ENCODE measurements at places on chromosomes 12 and 14. TPM values are rescaled to one million over a fixed set of nuclear protein-coding genes. Genes with fewer than 3 reads are reported as not detected.

The OASL gene
- 10.5 TPM for polyA plus RNA-seq

The C1R gene
- polyA plus RNA-seq, result 416 TPM

The GLS2 gene
- polyA plus RNA-seq, result 1.1 TPM

The ADCY6 gene
- polyA plus RNA-seq, result 14.4 TPM

DNA sequence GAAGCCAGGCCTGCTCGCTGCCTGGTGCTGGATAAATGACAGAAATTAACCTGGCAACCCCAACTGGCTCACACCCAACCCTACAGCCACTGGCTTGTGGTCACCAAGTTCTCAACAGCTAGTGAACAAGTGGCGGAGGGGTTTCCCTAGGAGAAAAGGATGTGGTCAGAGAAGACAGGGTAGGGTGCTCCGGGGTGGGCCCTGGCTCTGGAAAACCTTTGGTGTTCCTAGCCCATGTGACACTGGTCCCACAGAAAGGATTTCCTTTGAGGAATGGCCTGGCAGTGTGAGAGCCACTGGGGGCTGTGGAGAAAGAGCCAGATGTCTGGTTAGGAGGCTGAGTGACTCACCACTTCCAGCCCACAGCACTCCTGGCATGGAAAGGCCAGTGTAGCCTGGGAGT lies 8.7 kb downstream of the SYNE3 start:
- H3K27ac ChIP-seq, result peak overlapping the region; percentile 37
- no peak overlapping the region for H3K4me3 ChIP-seq
- DNase-seq, result no peak
- H3K27me3 ChIP-seq, result no peaks in the 10 kb centered on the region

The NANOG gene
- not detected for polyA plus RNA-seq

The SMIM41 gene
- polyA plus RNA-seq, result 7.6 TPM

GRCh38 chr12:114396153-114396868 lies 9.6 kb downstream of the TBX5 start:
- no peak overlapping the region for H3K4me3 ChIP-seq
- peaks cover 78% of the 10 kb centered on the region for H3K27me3 ChIP-seq
- no peaks in the 10 kb centered on the region for H3K4me1 ChIP-seq
- H3K27ac ChIP-seq, result peak overlapping the region; percentile 78

DNA sequence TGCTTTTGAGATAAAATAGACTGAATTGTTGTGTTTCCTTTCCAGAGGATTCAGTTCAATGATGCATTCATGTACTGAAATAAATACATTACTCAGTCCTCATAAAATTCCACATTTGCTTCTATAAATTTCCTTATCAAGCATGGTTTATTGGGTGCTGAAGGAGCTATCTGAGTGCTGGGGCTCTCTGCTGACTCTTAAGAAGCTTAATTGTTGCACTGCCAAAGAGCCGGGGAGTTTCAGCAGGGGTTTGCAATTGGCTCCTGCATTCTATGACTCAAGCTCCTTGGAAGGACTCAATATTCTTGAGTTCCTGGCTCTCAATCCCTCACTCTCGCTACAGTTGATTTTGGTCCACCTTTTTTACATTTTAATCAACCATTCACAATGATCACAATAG lies 69.8 kb upstream of the PYGL start:
- H3K4me3 ChIP-seq, result no peak overlapping the region
- DNase-seq, result peak; percentile 77
- no peaks in the 10 kb centered on the region for H3K36me3 ChIP-seq
- no peaks in the 10 kb centered on the region for H3K27me3 ChIP-seq

DNA sequence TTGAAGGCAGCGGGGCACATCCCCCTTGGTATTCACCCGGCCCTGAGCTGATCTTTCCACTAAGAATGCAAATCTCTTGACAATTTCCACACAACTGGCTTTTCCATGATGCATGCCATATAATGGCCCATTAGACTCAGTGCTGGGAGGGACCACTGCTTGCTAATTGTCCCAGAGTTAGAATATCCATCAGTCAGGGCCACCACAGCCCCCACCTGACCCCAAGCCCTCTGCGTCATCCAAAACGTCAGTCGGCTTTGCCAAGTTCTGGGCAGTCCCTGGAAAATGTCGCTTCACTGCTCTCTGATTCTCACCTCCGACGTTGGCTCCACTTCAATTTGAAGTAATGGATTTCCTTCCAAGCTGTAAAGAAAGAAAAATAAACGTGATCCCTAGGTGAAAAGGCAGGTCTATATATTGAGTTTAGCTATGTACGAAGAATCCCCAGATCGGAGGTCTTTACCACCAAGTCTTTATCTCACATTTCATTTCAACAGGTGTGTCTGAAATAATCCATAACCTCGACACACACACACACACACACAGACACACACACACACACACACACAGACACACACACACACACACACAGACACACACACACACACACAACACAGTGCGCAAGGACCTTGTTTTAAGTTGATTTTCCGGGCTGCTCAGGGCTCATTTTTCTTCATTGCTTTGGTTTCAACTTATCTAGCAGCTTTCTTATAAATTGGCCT lies 165.5 kb upstream of the NOS1 start:
- H3K4me1 ChIP-seq, result no peaks in the 10 kb centered on the region
- no peak for DNase-seq
- no peaks in the 10 kb centered on the region for H3K36me3 ChIP-seq

The MUCL1 gene
- polyA plus RNA-seq, result 2.4 TPM

DNA sequence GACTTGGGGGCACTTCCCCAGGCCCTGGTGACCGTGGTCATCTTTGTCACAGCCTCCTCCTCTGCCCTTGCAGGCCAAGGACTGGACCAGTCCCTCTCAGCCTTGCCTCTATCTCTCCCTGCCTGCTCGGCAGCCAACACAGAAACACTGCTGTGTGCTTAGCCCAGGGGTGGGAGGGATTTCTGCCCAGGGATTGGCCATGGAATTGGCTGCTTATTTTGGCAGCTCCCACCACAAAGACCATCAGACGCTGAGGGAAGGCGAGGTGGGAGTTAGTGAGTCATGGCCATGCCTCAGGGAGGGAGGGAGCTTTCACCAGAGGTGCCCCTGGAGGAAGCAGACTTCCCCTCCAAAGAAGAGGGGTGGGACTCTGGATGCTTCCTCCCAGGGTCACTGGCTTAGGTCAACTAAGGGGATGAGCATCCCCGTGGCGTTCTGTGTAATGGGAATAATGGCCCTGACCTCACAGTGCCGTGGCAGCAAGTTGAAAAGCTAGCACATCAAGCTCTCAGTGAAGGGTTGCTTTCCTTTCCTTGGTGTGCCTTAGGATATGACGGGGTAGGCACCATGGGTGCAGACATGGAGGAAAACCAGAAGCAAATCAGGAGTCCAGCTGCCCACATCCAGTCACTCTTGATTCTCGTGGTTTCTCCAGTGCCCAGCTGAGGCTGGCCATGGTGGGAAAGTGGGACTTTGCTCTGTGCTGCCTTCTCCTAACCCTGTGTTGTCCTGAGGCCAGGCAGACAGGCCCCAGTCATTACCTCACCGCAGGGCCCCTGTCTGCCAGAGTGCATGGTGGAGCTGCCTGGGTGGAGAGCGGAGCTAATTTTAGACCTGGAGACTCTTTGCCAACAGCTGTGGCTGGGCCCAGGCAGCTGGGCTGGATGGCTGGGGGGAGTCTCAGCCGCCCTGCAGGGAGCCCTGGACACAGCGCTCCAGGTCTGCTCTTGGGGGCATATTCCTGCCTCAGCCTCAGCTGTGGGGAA lies 21.4 kb downstream of the B4GALNT3 start:
- no peak overlapping the region for H3K4me3 ChIP-seq
- no peaks in the 10 kb centered on the region for H3K36me3 ChIP-seq
- no peaks in the 10 kb centered on the region for H3K4me1 ChIP-seq
- no peak for DNase-seq
- no peaks in the 10 kb centered on the region for H3K27me3 ChIP-seq
- H3K27ac ChIP-seq, result peak overlapping the region; percentile 81

DNA sequence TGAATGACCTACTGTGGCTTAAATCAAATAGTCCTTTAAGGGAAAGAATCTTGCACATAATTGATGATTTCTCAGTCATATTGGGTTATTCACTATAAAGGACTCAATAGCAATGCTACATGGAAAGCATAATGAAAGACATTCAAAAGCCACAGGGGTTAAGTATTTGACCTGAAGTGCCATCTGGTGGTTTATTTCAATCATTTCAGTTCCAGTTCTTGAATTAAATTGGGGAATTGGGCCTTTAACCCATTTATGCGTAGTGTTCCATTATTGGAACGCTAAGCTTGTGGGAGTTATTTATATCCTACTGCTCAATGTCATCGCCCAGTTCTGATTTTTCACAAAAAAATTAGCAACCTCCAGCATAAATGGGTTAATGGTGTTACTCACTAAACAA lies 41.3 kb upstream of the C12orf71 start:
- H3K27me3 ChIP-seq, result no peaks in the 10 kb centered on the region
- peak; percentile 15 for DNase-seq
- no peak overlapping the region for H3K4me3 ChIP-seq
- H3K4me1 ChIP-seq, result no peaks in the 10 kb centered on the region
- no peaks in the 10 kb centered on the region for H3K36me3 ChIP-seq

The DAD1 gene
- 377 TPM for polyA plus RNA-seq

DNA sequence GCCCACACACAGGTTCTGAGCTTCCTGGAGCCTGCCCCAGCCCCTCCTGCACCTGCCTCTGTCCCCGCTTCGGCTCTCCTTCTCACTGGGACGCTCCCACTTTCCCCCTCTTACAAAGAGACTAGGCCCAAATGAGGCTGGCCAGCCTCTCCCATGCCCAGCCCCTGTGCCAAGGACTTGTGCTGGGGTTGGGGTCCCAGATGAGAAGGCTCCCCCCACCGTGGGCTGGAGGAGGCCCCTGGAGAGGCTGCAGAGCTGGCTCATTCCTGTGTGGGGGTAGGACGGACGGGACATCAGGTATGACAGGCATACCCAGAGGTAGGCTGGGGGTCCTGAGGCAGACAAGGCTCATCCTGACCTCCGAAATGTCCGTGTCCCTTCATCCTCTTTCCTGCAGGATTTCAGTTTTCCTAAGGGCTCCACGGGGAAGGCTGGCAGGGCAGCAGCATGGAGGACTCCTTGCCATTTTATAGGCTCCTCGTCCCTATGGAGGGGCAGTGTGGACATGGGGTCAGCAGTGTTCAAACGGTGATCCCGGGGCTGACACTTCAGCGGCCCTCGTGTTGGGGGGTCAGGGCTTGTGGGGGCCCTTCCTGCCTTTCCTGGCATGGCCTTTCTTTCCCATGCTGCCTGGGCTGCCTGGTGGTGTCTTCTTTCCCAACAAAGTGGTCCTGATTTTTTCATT lies 49.1 kb upstream of the MEG3 start:
- DNase-seq, result no peak
- no peaks in the 10 kb centered on the region for H3K27me3 ChIP-seq
- no peak overlapping the region for H3K27ac ChIP-seq
- H3K4me3 ChIP-seq, result no peak overlapping the region

All from lung (tissue), 17 donors.